Amniotic stem cell (primary cell): ENCODE measurements at places on chromosomes 12 and 14.

- no peak for DNase-seq
Measured at GRCh38 chr14:103883263-103883523, 35.8 kb upstream of the PPP1R13B start.

DNA sequence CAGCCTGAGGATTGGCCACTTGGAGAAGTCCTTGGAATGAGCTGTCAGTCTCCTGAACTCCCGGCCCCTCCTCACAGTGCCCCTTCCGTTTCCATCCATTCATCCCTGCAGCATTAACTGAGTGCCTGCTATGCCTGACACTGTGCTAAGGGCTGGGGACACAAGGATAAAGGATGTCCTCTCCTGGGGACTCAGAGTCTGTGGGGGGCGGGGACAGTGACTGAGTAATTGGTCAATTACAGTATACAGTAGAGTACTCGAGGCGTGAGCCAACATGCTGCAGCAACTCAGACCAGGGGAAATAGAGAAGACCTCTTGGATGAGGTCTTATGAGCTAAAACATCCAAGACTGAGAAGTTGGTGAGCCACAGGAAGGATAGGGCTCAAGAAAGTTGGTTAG is 43.4 kb upstream of the PWP1 start:
- no peak for DNase-seq

- DNase-seq, result no peak
Measured at GRCh38 chr14:22973217-22974032, 8.9 kb downstream of the AJUBA start.

DNA sequence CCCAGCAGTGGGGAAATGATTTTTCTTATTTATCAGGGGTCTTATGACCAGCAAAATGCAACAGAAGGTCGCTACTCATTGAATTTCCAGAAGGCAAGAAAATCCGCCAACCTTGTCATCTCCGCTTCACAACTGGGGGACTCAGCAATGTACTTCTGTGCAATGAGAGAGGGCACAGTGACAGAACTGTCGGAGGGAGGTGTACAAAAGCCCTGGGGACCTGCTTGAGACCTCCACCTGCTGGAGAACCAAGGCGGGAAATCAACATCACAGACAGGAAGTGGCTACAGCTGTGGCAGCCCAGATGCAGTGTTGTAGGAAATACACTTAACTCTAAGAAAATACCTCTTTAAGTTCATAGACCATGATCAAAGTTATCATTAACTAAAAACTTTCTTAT is 250.9 kb upstream of the OR4E1 start:
- DNase-seq, result no peak

DNA sequence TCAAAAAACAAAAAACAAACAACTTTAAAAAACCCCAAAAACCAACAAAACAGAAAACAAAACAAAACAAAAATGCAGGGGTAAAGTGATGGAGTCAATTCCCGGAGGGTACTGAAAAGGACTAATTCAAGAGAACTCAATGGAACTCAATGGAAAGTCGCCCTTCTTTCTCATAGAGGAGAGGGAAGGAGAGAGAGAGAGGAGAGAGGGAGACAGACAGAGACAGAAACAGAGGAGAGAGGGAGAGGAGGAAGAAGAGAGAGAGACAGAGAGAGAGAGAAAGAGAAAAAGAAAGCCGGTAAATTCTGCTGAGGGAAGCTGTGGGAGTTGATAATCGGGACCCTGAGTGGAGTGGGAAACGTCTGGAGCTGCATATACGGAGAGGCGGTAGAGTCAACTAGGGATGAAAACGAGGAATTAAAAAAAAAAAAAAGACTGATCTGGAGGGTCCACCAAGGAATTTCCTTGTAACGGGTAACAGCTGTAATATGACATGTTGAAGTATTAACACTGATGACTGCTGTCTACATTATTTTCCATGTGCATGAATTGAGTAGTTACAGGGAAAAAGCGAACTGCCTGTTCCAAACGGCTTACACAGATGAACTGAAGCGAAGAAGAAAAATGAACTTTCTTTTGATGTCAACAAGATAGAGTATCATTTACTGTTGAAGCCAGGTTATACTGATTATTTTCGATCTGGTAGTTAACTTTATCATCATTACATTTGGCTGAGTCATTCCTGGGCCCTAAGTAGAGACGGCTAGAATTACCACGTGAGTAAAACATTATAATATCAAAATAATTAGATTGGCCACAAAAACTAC is 934 bp upstream of the ZC2HC1C start:
- no peak for DNase-seq

- DNase-seq, result no peak
Measured at GRCh38 chr12:88383405-88383804, 196.9 kb downstream of the KITLG start.

- no peak for DNase-seq
Measured at GRCh38 chr14:102375119-102375518, 12.4 kb downstream of the TECPR2 start.

GRCh38 chr12:117485984-117486839 is 124.8 kb upstream of the NOS1 start:
- DNase-seq, result no peak

GRCh38 chr14:91286530-91286937 is 42.0 kb upstream of the GPR68 start:
- DNase-seq, result peak; percentile 3

GRCh38 chr12:30753751-30754382 is 884 bp downstream of the CAPRIN2 start:
- no peak for DNase-seq

GRCh38 chr12:3155702-3156370 is 78.7 kb downstream of the TSPAN9 start:
- DNase-seq, result no peak

- DNase-seq, result no peak
Measured at GRCh38 chr14:34785223-34786006, 71.0 kb upstream of the CFL2 start.

- DNase-seq, result no peak
Measured at GRCh38 chr14:77053046-77053841, 24.7 kb upstream of the IRF2BPL start.

GRCh38 chr12:53097564-53098353 is at the start of gene IGFBP6:
TSS of gene IGFBP6 (plus strand) at chr12:53097667. CDS start at chr12:53097718, 51 bp downstream.
- DNase-seq, result peak; percentile 19

DNA sequence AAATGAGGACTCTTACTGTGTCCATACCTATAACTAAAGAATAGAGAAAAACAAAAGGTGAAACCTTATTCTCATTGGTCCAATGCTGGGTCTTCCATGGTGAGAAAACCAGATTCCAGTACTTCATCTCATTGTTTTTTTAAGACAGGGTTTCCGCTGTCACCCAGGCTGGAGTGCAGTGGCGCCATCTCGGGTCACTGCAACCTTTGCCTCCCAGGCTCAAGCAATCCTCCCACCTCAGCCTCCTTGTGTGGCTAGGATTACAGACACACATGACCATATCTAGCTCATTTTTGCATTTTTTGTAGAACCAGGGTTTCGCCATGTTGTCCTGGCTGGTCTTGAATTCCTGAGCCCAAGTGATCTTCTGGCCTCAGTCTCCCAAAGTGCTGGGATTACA is 13.3 kb downstream of the RBM23 start:
- DNase-seq, result no peak
